ENCODE measurements at places on chromosomes 5 and 9.

DNA sequence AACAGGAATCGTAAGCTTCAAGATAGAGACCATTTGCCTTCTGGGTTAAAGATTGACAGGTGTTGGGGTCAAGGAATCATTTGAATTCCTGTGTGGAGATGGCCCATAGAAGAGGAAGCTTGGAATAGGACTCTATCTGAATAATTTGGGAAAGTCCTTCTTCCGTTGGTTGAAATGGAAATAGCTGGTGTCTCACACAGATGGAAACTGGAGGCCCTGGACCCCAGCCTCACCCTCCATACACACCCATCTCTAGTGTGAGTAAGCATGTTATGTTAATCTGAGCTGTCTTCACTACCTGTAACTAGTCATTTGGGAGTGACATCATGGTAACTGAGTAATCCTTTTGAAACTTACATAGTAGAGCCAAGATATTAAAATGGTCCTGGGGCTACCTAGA is 184.4 kb downstream of the CD180 start:
- DNase-seq, result no peak

DNA sequence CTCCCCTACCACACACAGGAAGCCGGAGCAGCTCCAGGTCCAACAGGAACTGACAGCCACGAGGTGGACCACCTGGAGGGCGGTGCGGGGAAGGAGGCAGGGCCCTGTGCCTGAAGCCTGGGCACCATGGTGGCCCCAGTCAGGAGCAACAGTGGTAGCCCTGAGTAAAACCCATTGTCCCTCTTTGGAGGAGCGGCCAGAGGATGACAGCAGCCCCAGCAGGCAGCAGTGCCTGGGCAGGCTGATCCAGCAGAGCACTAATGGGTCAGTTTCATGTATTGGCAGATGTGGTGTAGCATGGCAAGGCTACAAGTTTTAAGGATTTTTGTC is 47.7 kb upstream of the GARNL3 start:
- no peak for DNase-seq

DNA sequence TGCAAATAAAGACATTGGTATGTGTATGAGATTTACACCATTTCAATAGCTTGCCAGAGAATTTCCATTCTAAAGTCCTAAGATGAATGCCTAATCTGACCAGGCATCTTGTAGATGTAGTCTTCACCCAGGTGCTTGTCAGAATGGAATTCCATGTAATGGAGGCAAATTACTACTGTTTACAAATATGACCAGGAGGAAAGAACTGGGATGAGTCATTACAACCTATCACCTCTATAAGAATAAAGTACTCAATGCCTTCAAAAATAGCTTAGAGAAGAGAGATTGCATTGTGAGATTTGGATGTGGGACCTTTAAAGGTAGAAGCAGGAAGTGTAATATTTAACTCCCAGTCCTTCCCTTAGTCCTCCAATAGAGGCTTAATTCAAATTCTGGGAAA is 507.0 kb upstream of the PTGER4 start:
- no peak for DNase-seq

GRCh38 chr9:24007185-24007584 is 181.1 kb upstream of the ELAVL2 start:
- no peak for DNase-seq

DNA sequence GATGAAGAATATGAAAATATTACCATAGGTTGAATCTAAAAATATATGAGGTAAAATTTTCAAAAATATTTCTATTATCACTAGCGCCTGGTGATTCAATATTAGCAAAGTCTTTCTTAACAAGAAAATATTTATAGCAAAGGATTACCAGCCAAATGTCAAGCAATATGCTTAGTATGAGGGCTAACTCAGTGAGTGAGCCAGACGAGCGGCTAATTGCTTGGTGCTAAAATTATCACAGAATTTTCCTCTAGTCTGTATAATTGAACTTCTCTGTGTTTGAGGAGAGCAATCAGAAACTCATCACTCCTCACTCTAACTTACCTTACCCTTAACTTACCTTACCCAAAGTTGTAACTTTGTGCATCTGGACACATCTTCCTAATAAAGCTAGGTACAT is 304.9 kb upstream of the PRR16 start:
- DNase-seq, result no peak
